Stimulated activated CD8-positive, alpha-beta memory T cell treated with anti-CD3 and anti-CD28 coated beads, Interleukin-7, amount 100 ng/mL, for 4 hours (primary cell): ENCODE measurements at places on chromosomes 12 and 14.

DNA sequence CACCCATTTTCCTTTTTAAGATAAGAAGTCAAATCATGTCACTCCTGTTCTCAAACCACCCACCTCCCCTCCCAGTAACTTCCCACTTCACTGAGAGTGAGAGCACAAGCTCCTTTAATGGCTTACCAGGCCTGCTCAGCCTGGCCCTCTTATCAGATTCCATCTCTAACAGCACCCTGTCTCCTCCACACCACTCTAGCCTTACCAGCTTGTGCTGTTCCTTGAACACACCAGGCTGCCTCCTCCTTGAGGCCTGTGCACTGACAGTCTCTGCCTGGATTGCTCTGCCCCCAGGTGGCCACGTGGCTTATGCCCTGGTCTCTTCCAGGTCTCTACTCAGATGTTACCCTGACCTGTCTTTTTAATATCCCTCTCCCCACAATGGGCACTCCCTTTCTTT, 40.1 kb upstream of the EVL start:
- no peak for DNase-seq

GRCh38 chr12:89156862-89157262, 195.4 kb downstream of the DUSP6 start:
- no peak for DNase-seq

GRCh38 chr14:26694521-26694920, 96.7 kb upstream of the NOVA1 start:
- no peak for DNase-seq

DNA sequence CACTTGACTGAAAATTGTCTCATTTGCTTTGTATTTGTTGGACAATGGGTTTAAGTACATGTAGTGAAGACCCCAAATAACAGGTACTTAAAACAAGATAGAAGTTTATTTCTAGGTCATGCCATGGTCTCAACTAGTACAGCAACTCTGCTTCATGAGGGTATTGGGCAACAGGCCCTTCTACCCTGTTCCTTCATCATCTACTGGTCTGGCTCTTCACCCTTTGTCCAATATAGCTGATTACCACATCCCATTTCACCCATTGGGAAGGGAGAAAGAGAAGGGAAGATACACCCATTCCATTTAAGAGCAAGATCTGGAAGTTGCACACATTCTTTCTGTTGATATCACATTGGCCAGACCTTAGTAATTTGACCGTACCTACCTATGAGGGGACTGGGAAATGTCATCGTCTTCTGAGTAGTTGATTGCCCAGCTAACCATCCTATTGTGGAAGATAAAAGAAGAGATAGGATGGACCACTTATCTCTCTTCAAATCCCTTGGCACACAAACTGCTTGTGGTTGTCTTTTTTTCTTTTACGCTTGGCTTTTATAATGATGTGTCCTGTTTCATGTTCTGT, 104.6 kb downstream of the DIP2B start:
- no peak for DNase-seq
